ENCODE measurements at places on chromosomes 7 and 10.

DNA sequence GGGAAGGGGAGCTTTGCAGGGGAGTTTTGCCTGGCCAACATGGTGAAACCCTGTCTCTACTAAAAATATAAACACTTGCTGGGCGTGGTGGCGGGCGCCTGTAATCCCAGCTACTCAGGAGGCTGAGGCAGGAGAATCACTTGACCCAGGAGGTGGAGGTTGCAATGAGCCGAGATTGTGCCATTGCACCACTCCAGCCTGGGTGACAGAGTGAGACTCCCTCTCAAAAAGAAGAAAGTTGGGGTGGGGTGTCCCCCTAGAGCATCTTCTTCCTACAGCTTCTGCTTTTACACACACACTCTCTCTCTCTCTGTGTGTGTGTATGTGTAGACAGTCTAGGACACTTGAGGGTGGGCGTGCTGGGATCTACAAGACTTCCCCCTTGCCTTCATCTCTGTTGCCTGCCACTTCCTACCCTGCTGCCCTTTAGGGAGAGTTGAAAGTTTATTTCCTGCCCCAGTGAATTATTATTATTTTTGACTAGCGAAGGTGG lies 21.7 kb downstream of the PLAU start:
- no peak for DNase-seq

DNA sequence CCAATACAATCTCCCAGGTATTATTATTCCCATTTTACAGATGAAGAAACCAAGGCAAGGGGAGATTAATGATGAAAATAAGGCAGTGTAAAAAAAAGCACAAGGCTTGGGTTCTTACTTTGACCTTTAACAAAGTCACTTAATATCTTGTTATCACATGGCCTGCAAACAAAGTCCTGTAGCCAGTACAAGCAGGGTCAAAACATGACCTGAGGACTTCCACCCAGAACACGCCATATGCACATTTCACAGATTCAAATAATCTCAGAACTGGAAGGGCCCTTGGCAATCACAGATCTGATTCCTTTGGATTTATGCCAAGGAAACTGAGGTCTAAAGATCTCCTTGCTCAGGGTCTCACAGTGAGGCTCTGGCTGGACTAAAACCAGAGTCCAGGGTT lies 162.1 kb downstream of the KCNMA1 start:
- no peak for DNase-seq

DNA sequence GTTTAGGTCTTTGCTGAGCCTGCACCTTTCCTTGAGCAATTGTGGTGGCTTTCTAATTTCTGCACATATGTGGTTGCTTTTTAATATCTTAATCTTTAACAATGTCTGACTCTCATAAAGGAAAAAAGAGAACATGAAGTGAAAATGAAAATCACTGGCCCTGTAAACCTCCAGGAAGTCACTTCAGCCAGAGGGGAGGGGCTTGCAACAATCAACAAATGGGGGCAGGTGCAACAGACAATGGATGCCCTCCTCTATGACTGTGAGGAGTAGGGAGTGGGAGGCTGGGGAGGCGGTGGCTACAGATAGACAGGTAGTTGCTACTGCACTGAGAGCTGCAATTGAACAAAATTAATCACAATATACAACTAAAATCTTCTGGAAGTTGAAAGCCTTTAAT lies 1377.4 kb downstream of the XPNPEP1 start:
- no peak for DNase-seq

DNA sequence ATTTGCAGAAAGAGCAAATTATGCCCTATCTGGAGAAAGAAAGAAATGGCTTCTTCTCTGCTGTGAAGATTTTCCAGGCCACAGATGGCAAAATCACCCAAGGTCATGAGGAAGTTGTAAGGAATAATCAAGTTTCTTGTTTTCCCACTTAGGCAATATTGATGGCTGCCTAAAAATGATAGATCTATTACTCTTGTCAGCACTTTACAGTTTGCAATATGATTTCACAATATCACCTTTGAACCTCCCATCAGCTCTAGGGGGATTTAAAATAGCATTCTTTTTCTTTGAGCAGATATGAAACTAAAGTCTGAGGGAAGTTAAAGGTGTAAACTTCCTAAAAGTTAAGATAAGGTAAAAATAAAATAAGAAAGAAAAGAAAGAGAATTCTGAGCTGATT lies 6.7 kb downstream of the NPSR1 start:
- DNase-seq, result no peak

DNA sequence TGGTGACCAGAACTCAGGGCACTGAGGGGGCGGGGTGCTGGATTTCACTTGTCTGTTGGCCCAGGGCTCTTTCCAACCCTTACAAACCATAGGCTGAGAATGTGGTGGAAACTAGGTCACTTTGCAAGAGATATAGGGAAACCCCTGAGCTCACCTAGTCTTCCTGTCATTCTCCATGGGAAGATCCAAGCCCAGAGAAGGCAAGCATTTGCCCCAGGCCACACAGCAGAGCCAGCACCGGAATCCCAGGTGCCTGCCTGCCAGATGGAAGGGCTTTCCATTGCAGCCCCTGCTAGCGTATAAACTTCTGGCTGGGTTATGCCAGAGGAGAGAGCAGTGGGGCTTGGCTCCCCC lies 427 bp downstream of the PYROXD2 start:
- no peak for DNase-seq

DNA sequence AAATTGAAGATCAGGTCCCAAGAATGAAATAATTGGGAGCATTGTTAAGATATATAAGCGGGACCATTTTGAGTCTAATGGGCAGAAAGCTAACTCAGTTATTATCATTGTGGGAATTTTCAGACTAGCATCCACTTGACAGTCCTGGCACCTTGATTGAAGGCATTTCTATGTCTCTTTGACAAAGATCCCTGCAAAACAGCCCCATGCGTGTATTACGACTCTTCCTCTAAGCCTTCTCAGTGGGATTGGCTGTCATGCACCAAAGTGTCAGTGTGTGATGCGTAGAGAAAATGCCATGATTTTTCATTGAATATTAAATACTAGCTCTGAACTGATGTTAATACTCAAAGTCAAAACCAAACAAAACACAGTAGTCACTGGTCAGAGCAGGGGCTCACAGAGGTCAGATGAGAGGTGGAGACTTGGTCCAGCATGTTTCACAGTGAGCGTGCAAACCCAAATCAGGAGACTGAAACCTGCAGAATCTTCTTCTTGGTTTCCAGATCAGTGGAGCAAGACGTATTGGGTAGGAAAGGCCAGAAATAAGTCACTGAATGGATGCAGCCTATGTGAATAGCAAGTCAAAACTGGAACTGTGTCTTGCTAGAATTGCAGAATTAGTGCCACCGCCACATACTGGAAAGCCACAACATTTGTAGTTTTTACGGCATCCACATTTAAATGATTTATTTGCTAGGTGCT lies 303.6 kb upstream of the AKR1E2 start:
- DNase-seq, result no peak

DNA sequence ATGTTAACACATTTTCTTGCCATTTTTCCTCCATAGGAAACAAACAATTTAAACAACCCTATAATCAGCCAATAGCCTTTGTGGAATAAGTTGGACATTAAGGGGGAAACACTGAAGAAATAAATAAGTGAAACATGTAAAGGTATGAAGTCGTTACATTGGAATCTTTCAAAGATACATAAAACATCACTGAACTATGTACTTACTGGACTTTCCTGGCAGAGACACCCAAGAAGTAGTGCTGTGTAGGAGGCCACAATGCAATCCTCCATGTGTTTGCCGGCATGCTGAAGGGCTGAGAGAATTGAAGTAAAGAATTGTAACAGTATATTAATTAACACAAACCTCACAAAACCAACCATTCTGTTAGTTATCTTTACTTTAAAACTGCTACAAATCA lies 76.5 kb upstream of the GRID1 start:
- no peak for DNase-seq

DNA sequence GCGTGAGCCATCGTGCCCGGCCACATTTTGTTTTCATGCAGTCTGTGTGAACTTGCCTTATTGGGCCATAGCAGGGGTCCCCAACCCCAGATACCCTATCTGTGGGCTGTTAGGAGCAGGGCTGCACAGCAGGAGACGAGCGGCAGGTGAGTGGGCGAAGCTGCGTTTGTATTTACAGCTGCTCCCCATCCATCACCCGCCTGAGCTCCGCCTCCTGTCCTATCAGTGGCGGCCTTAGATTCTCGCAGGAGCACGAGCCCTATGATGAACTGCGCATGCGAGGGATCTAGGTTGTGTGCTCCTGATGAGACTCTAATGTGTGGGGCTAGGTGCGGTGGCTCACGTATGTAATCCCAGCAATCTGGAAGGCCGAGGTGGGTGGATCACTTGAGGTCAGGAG lies 293.9 kb downstream of the CAMK1D start:
- DNase-seq, result no peak

DNA sequence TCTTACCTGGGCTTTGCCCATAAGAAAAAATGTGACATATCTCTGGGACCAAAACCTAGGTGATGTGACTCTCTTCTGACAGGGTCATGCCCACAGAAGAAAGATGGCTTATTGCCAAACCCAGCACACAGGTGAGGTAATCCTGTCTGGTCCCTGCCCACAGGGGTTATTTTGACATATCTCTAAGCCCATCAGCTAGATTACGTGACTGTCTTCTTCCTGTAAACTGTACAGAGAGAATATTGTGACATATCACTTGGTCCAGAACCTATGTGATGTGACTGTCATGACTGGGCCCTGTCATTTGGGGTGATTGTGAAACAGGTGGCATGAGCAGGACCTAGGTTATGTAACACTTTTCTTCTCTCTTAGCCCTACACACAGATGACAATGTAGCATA lies 48.8 kb upstream of the ZNF680 start:
- no peak for DNase-seq

- no peak for DNase-seq
These were observed 14.6 kb downstream of the ZNF3 start for GRCh38 chr7:100066953-100067352.

DNA sequence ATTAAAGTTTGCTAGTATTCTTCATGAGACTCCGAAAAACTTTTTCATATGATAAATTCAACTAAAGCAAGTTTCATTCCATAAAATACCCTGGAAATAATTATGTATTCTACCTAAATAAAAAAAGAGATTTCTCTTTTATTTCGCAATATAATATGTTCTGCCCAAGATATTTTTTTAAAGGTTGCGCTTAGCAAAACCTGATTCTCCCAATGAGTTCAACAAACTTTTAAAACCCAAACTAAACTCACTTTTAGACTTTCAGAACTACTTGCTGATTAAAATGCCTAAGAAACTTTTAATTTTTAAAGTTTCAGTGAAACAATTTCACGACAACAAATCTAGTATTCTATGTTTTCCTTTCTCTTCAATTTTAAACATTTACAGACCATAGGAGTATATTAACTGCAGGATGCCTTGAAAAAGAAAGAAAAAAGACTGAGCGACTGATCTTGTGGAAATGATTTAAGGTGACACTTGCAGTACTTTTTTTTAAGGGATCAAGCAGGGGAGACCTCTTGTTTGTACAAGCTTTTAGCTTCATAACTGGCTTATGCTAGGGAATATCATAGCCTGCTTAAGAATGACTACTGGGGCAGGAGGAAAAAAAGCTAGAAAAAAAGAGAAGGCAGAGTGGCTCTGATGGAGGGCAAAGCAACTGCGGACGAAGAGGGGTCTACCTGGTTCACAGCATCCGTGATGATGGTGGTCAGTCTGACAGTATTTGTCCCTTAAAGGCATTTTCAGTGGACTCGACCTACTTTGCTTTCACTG lies 1.5 kb downstream of the ZNF800 start:
- DNase-seq, result no peak

GRCh38 chr10:110923856-110924493 lies 4.6 kb downstream of the SHOC2 start:
- no peak for DNase-seq

DNA sequence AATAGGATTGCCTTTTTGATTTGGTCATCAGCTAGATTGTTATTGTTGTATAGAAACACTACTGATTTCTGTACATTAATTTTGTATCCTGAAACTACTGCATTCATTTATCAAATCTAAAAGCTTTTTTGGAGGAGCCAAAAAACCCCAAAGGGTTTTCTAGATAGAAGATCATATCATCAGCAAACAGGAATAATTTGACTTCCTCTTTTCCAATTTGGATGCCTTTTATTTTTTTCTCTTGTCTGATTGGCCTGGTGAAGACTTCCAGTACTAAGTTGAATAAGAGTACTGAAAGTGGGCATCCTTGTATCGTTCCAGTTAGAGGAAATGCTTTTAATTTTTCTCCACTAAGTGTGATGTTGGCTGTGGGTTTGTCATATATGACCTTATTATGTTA lies 10.6 kb upstream of the ENTPD7 start:
- no peak for DNase-seq

- no peak for DNase-seq
These were observed 50.7 kb downstream of the ERCC6 start for GRCh38 chr10:49488056-49488717.

DNA sequence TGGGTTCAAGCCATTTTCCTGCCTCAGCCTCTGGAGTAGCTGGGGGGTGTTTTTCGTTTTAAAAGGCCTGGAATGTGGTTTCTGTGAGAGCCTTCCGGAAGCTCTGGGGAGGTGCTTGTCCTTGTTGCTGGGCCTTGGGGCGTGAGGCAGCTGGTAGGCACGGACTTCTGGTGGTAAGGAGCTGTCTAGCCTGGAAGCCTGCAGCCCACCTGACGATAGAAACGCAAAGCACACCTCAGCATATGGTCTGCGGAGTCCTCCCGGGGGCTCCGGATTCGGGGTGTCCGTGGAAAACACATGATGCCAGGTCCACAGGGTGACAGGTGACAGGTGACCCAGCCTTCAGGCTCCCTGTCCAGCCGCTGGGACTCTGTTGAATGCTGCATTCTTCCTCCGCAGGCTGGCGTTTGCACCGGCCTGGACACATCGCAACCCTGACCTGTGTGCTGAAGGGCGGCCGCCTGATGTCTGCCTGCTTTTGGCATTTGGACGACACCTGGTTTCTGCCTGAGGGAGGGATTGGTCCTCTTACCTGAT lies 37.3 kb downstream of the INPP5A start:
- no peak for DNase-seq

DNA sequence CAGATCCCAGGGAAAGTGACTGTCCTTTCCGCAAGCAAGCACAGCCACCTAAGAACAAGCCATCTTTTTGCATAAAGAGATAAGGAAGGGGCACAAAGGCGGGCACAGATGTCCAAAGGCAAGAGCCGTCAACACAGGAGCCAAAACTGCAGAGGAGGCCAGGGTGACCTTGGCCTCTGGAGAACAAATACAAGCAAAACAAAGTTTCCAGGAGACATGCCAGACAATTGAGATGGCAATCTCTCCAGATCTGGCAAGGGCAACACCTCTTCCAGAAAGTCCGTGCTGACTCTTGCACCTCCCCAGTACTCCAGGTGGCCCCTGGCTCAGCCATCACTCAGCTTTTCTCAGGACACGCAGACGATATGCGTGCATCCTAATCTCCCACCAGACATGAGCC lies 58.2 kb downstream of the TEX36 start:
- no peak for DNase-seq

- DNase-seq, result no peak
These were observed 19.1 kb upstream of the EXOC6 start for GRCh38 chr10:92829042-92829785.

All from occipital lobe (tissue), 3 donors.